Left renal cortex interstitium (tissue), 4 donors: ENCODE measurements at places on chromosomes 12 and 14.

DNA sequence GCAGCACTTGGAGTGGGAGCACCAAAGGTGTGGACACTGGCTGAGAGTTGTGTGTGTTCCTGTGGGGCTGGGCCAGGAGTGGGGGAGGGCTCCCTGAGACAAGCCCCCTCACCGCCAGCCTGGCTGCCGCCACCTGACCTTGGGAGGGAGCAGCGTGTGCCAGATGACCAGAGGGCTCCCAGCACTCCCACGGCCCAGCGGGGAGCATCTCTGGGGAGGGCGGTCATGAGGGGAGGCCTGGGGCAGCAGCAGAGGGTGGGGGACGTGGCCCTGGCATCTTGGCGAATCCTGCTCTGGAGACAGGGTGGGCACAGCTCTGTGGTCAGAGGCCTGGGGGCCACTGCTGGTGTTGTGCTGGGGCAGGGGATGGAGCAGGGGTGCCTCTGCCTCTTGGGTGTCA is 10.7 kb downstream of the CEP170B start:
- no peak for DNase-seq

DNA sequence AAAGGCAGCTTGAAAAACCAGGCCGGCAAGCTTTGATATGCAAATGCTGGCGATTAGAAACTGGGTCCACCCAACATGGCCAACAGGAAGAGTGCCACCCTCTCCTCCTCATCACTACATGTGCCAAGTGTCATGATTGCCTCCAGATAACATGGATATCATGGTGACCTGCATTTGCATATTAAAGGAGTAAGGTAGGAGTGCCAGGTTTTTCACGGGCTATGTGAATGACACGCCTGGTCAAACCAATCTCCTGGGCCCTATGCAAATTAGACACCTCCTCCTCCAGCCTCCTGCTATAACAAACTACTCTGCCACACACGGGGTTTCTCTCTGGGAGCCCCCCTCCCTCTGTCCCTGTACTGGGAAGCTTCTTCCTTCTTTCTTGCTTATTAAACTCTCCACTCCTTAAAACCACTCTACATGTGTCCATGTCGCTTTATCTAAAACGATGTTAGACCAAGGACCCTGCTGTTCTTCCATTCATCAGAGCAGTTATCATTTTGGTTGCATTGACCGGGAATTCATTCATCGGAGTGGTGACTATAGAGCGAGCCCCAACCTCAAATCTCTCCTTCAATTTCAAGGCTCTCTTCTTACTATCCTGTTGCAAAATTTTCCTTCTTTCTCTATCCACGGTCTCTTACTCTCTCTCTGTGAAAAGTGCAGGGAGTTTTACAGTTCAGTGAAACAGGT is 27.5 kb downstream of the APOBEC1 start:
- no peak for DNase-seq

- no peak for DNase-seq
Observed at GRCh38 chr12:104951759-104952509, 6.2 kb downstream of the SLC41A2 start.

GRCh38 chr12:91722072-91722471 is 423.6 kb downstream of the BTG1 start:
- DNase-seq, result no peak

DNA sequence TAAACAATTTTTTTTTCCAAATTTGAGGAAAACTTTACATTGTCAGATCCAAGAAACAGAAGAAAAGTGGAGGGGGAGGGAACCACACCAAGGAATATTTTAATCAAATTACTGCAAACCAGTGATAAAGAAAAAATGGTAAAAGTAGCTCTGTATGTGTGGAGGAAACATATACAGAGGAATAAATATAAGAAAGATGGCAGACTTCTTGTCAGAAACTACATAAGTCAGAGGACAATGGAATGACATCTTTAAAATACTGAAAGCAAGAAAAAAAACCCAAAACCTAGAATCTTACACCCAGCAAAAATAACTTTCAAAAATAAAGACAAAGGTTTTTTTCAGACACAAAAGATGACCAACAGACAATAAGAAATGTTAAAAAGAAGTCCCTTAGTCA is 10.2 kb upstream of the LLPH start:
- DNase-seq, result no peak

DNA sequence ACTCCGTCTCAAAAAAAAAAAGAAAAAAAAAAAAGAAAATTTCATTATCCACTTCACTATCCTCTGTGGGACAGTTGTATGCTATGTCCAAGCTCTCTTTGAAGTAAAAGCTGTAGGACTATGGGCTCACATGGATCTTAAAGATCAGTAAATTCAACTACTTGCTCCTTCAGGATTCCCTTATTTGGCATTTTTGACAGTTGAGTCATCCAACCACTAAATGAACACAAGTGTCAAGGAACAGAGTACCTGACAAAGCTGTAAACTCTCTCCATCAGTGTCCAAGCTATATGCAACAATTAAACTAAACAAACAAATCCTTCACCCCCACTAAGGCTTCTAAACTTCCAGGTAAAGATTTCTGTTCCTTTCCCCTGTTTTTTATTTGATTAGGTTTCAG is 177.0 kb downstream of the CEP128 start:
- DNase-seq, result no peak

GRCh38 chr12:34205401-34205800 is 183.1 kb downstream of the ALG10 start:
- DNase-seq, result no peak

DNA sequence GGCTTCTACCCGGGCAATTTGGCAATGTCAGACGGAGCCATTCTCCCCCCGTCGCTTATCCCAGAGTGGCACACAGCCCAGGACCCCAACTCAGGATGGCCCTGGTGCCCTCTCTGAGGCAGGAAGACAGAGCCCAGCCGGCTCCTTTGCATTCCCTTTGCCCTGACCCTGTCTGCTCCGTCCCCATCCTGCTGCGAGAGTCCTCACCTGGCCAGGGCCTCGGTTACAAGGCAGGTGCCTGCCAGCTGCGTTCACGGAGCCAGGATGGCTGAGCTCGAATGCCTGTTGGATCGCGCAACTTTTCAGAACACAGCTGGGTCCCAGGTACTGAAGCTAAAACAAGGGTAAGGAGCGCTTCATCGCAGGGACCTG is 18.6 kb downstream of the LRTM2 start:
- DNase-seq, result no peak

- DNase-seq, result no peak
Observed at GRCh38 chr12:24553259-24553658, 395.6 kb downstream of the BCAT1 start.

DNA sequence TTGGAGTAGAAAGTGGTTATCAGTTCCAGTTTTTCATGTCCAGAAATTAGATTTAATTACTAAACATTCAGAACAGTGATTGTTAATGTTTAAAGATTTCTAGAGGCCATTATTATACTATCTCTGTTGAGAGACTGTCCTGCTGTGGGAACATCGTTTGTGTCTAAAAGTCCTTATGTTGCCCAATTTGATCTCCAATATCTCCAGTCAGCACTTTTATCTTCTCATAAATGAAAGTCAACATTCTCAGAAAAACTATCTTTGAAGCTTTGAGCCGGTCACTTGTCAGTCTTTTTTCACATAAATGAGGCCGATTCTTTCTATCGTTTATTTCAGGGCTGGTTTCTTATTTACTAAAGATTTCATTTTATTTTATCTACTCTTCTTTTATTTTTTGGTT is 90.8 kb upstream of the NPAS3 start:
- no peak for DNase-seq

DNA sequence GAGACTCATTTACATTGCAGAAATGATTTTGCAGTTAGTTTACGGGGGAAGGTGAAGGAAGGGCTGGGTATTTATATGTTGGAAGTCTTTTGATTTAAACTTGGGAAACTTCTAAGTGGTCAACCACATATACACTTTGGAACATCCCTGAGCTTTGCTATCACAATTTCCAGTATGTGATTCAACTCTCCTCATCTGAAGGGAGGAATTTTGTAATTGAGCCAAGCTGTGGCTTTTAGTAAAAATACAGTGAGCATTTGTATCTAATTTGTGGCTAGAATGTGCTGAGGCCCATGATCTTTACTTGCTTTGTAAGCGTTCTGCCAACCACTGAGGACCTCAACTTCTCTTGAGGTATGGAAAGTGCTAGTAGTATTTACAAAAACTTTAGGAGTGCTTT is 235.0 kb upstream of the PDZRN4 start:
- no peak for DNase-seq

- DNase-seq, result no peak
Observed at GRCh38 chr14:86321151-86321550, 791.2 kb downstream of the FLRT2 start.

DNA sequence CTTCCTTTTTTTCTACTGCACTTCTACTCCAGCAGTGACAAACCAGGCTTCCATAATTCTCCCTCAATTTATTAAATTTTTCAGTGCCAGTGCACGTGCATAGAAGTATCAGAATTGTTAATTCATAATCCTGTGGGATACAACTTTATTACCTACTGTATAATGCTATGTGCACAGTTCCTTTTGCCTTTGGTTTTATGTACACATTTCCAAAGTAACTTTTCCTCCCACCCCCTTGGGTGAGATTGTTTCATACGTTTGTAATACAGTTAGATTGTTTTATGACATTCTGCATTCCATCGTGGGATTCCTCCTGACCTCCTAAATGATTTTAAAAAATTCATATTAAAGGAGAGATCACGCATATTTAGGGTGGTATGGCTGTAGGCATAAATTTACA is 128.1 kb downstream of the TTC6 start:
- DNase-seq, result no peak

GRCh38 chr12:4645023-4645422 is 3.8 kb downstream of the AKAP3 start:
- DNase-seq, result no peak

GRCh38 chr14:102504328-102504999 is 5.1 kb downstream of the ANKRD9 start:
- DNase-seq, result no peak

DNA sequence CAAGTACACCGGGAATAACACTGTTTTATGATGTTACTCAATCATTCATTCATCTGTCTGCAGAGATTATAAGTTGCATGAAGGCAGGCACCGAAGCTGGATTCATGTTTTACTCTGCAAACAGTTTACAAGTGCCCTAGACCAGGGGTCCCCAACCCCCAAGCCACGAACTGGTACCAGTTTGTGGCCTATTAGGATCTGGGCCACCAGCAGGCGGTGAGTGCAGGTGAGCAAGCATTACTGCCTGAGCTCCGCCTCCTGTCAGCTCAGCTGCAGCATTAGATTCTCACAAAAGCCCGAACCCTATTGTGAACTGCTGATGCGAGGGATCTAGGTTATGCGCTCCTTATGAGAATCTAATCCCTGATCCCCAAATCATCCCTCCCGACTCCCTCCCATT is 38.1 kb upstream of the PLXNC1 start:
- DNase-seq, result no peak

DNA sequence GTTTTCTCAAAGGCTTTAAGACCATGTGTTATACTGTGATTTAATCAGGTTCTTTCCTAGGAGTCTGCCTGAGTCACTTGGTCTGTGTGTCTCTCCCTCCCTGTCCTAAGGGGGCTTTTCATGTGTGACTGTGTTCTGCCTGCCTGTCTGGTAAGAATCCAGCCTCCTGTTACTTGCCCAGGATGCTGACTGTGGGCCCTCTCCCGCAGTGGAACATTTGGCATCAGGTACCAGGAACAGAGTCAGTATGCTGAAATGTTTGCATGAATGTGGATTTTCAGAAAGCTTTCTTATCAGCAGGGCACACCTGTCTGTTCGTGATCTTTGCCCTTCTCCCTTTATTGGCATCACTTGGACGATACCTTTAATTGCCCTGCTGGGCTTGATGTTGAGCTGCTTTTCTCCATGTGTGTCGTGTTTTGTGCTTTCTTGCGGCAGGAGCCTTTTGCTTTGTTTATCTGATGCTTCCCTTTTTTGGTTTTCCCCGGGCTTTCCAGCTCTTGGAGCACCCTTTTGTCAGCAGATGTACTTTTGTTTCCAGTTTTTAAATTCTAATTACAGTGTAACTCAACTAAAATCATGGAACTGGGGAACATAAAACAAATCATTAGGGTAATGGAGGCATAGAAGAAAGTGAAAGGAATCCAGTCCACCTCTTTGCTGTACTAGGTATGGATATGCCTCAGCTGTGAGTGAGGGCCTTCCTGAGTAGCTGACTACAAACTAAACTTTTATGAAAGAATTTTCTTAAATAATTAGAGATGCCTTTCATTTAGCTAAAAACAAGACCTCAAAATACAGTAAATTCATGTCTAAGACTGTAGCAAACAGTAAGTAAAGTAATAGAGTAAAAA is 72.5 kb downstream of the TRAF3 start:
- DNase-seq, result no peak

GRCh38 chr14:103016071-103016470 is 41.3 kb downstream of the CDC42BPB start:
- DNase-seq, result no peak

GRCh38 chr12:91729543-91729942 is 416.1 kb downstream of the BTG1 start:
- no peak for DNase-seq

- no peak for DNase-seq
Observed at GRCh38 chr12:48029491-48030172, 25.4 kb upstream of the COL2A1 start.

- DNase-seq, result no peak
Observed at GRCh38 chr14:56216626-56217379, 98.6 kb downstream of the PELI2 start.

GRCh38 chr12:31322801-31323207 is 3.1 kb downstream of the SINHCAF start:
- DNase-seq, result no peak

GRCh38 chr12:44748950-44749468 is 127.1 kb downstream of the NELL2 start:
- no peak for DNase-seq

DNA sequence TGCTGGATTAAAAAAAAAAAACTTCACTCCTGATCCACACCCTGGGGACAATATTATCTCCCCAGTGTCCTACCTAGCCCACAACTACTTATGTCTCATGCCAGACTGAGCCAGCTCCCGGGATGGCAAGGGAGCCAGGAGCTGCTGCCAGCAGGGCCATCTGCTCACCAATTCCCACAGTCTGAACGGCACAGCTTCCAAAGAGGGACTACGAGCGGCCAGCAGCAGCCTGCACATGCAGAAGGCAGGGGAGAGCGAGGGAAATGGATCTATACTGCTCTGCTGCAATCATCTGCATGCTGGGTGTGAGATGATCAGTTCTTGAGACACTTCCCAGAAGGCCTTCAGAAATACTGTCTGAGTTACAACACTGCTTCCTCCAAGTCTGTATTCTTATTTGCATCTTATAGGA is 11.1 kb downstream of the SSH1 start:
- DNase-seq, result no peak

GRCh38 chr14:38867561-38868150 is 235.4 kb downstream of the SEC23A start:
- peak; percentile 52 for DNase-seq

DNA sequence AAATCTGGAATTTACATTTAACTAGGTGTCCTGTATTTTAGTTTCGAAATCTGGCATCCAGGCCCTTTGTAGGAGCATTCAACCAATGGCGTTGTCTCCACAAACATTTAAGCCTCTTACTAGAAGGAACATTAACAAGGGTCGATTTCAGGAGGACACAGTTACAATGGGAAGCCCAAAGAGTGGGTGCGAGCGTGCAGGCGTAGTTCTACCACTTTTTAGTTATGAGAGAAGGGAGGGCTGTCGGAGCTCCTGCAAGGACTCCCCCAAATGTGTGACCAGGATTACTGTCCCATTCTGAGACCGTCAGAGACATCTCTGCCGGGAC is 365 bp upstream of the ABHD4 start:
- DNase-seq, result no peak

- DNase-seq, result no peak
Observed at GRCh38 chr14:88993946-88994345, 169.5 kb downstream of the TTC8 start.

GRCh38 chr12:2490831-2491230 is 303.9 kb upstream of the FKBP4 start:
- no peak for DNase-seq
